ENCODE measurements at places on chromosomes 13 and 19. TPM values are rescaled to one million over a fixed set of nuclear protein-coding genes. Genes with fewer than 3 reads are reported as not detected.

Gene FCAR
- total RNA-seq = not detected

Gene FGF22
- total RNA-seq = not detected

Gene ZSWIM9
- 1.7 TPM for total RNA-seq

Gene KCNC3
- total RNA-seq = under 0.01 TPM

Gene NCR1
- total RNA-seq = not detected

Gene ANGPTL4
- 6.0 TPM for total RNA-seq

Data from tracheal epithelial cell (primary cell).